Muscle of back (tissue), 13 donors: ENCODE measurements at places on chromosomes 7 and 10. TPM values are rescaled to one million over a fixed set of nuclear protein-coding genes. Genes with fewer than 3 reads are reported as not detected.

Gene UNC5B
- 10.8 TPM for polyA plus RNA-seq

Gene FAM25C
- polyA plus RNA-seq: not detected

Gene SFR1
- polyA plus RNA-seq: 7.0 TPM

Gene NUTM2B
- polyA plus RNA-seq: 1.6 TPM

Gene FBXL13
- 0.46 TPM for polyA plus RNA-seq

Gene ELN
- polyA plus RNA-seq: 137 TPM

Gene VWA2
- 0.38 TPM for polyA plus RNA-seq

Gene PALD1
- 10.7 TPM for polyA plus RNA-seq

Gene HHEX
- 8.1 TPM for polyA plus RNA-seq

Gene TSPAN14
- polyA plus RNA-seq: 45.6 TPM

Gene NXPH1
- polyA plus RNA-seq: not detected

Gene DNMBP
- polyA plus RNA-seq: 20.2 TPM

Gene GNGT1
- polyA plus RNA-seq: not detected

Gene CAV1
- polyA plus RNA-seq: 202 TPM

Gene PKD2L1
- polyA plus RNA-seq: not detected

Gene JAZF1
- polyA plus RNA-seq: 28.6 TPM

Gene OPN4
- 2.2 TPM for polyA plus RNA-seq

Gene UCMA
- polyA plus RNA-seq: 0.96 TPM

Gene ZNF488
- 4.2 TPM for polyA plus RNA-seq

Gene LEP
- 0.11 TPM for polyA plus RNA-seq

Gene NAT16
- polyA plus RNA-seq: not detected

Gene RAMP3
- 4.7 TPM for polyA plus RNA-seq

Gene HMX3
- polyA plus RNA-seq: not detected

Gene VENTX
- 0.24 TPM for polyA plus RNA-seq

Gene MPP7
- polyA plus RNA-seq: 5.4 TPM

Gene ELFN1
- polyA plus RNA-seq: 3.6 TPM

Gene CDK13
- polyA plus RNA-seq: 35.0 TPM

Gene CALML3
- polyA plus RNA-seq: 0.11 TPM

Gene HECTD2
- polyA plus RNA-seq: 25.7 TPM

Gene BMPER
- polyA plus RNA-seq: 6.2 TPM

Gene ASIC3
- 4.0 TPM for polyA plus RNA-seq

Gene IDI2
- not detected for polyA plus RNA-seq

Gene LRRD1
- polyA plus RNA-seq: 0.46 TPM

Gene TMEM139
- 1.2 TPM for polyA plus RNA-seq

Gene ADCY1
- polyA plus RNA-seq: 16.4 TPM

Gene ACHE
- 29.8 TPM for polyA plus RNA-seq

Gene HOGA1
- polyA plus RNA-seq: 1.2 TPM
